ENCODE measurements at places on chromosomes 5 and 9. TPM values are rescaled to one million over a fixed set of nuclear protein-coding genes. Genes with fewer than 3 reads are reported as not detected.

The PCDHGB6 gene
- 12.8 TPM for total RNA-seq

The ANXA2R gene
- 0.31 TPM for total RNA-seq

The TAF11L2 gene
- not detected for total RNA-seq

The GMCL2 gene
- not detected for total RNA-seq

The MRPL50 gene
- total RNA-seq, result 55.8 TPM

The COL27A1 gene
- 1.4 TPM for total RNA-seq

The ADGRD2 gene
- total RNA-seq, result not detected

The DND1 gene
- total RNA-seq, result 0.31 TPM

The STPG3 gene
- total RNA-seq, result not detected

The DCP2 gene
- 129 TPM for total RNA-seq

The MED10 gene
- total RNA-seq, result 17.6 TPM

The CAMK2A gene
- 14.0 TPM for total RNA-seq

The RC3H2 gene
- 125 TPM for total RNA-seq

The ENTPD2 gene
- total RNA-seq, result 0.16 TPM

The CDO1 gene
- 73.2 TPM for total RNA-seq

The LCN2 gene
- total RNA-seq, result not detected

The TNFSF15 gene
- total RNA-seq, result 0.16 TPM

The HOMER1 gene
- total RNA-seq, result 174 TPM

The CER1 gene
- not detected for total RNA-seq

The CFAP157 gene
- 0.16 TPM for total RNA-seq

The DOK3 gene
- 3.0 TPM for total RNA-seq

The HMHB1 gene
- total RNA-seq, result not detected

The SPINK9 gene
- not detected for total RNA-seq

The CATSPER3 gene
- total RNA-seq, result 1.2 TPM

The OBP2A gene
- not detected for total RNA-seq

The SCGB3A1 gene
- total RNA-seq, result not detected

The TAS2R1 gene
- 0.62 TPM for total RNA-seq

The RFX3 gene
- total RNA-seq, result 71.4 TPM

The ANKRD55 gene
- 0.31 TPM for total RNA-seq

The GABRA1 gene
- total RNA-seq, result 18.2 TPM

The GRIN3A gene
- 6.9 TPM for total RNA-seq

The NPR3 gene
- total RNA-seq, result 19.3 TPM

The FAM151B gene
- total RNA-seq, result 39.8 TPM

The OR13C5 gene
- total RNA-seq, result not detected

The ZNF354C gene
- 59.6 TPM for total RNA-seq

The NNT gene
- 157 TPM for total RNA-seq

The LOX gene
- total RNA-seq, result 5.8 TPM

The LCN9 gene
- not detected for total RNA-seq

The TMEM141 gene
- 15.9 TPM for total RNA-seq

Data from occipital lobe (tissue), 3 donors.